ENCODE measurements at places on chromosomes 2 and 18.

DNA sequence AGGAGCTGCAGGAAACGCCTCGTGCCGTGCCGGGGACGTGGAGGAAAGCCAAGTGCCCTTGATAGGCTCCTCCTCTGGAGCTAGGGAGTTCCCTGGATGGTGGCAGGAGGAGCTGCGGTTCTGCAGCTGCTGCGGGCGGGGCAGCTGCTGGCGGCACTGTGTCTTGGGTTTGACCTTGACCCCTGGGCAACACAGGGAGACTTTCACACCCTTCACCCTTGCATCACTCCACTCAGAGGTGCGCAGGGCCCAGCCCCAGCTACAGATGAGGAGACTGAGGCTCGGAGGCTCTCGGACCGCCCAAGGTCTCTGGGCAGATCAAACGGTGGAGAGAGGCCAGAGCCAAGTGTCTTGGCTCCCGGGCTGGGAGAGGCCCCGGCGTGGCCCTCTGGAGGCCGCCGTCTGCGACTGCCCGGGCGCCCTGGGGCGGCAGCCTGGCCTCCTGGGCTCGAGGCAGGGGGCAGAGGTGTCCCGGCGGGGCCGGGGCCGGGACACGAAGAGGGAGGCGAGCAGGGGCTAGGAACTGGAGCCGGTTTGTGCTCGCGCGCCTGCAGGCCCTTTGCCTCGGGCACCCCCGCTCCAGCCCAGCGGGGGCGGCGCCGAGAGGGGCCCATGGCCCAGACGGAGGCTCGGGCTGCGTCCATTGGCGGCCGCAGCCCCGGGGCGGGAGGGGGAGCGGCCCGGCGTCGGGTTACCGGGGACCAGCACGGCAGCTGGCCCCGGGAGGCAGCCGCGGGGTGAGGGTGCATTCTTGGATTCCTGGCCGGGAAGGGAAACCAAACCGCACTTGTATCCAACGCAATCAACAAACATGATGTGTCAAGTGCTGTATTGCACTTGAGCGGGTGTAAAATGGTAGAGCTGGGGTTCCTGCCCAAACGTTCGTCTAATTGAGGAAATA is 129.6 kb upstream of the SLC1A4 start:
- peak; percentile 76 for DNase-seq

DNA sequence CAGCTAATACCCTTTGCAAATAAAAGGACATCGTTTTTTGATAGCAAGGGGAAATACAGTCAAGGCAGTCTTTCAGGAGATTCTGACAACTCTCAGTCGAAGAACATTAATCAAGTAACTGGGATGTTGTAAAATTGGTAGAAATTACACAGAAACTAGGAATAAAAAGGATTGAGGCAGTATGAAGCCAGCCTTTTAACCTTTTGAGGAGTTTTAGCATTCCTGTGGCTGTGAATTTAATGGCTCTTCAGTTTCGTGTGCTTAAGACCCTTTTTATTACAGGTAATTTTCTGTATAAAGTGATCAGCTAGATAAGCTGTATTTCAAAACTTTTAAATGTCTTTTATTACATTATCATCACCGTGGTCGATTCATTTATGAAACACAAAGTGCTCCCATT is 91.6 kb downstream of the ASXL3 start:
- DNase-seq, result no peak

DNA sequence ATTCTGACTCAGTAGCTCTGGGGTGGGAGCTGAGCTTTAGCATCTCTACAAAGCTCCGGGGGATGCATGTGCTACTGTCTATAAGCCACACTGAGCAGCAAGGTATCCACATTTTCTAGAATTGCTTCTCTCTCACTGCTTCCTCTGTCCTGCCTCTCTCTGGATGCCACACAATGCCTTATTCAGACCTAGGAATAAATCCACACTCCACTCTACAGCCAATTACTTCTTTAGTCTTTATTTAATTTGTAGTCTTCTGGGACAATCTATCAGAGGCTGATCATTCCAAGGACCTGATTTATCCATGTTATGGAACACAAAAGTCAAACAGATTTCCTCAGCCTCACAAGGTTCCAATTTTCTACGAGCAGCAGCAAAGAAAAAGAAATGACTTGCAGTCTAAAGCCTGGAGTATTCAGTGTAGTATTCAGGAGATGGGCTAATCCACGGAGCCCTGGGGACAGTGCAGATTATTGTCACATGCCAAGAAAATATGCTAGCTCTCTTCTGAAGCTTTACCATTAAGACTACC is 4.4 kb downstream of the BCL2 start:
- DNase-seq, result no peak

- DNase-seq, result no peak
Measured at GRCh38 chr2:85356186-85356585, 1.6 kb downstream of the ELMOD3 start.

Measured in 8988T (cell line).